ENCODE measurements at places on chromosomes 2 and 18.

DNA sequence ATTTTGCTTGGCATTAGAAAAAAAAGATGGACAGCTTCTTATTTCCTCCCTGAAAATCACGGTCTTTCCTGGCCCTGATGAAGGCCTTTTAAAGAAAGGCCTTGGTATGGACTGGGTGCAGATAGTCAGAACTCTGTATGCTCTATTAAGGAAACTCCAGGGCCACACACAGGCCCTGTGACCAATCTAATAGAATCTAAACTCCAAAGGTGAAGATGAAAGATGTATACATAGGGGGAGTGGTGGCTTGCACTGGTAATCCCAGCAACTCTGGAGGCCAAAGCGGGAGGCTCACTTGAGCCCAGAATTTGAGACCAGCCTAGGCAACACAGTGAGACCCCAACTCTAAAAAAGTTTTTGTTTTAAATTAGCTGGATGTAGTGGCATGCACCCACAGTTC lies 37.3 kb downstream of the OXER1 start:
- no peak for DNase-seq

DNA sequence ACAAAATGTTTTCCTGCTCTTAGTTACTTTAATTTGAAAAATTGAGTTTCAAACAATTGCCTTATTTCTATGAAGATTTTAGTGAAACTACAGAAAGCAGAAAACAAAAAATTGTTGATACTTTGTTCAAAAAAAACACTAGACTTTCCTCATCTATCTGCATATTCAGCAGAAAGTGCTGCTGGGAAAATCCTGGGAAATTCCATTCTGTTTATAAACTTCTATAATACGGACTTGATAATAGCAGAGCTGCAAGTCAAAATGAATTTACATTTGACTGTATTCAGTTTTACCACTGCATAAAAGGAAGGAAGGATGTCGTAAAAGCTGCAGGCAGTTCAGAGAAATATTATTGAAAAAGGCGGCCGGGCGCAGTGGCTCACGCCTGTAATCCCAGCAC lies 24.9 kb upstream of the ERICH2 start:
- DNase-seq: no peak

- DNase-seq: peak; percentile 39
Observed at GRCh38 chr2:147331790-147332419, 512.9 kb upstream of the ACVR2A start.

DNA sequence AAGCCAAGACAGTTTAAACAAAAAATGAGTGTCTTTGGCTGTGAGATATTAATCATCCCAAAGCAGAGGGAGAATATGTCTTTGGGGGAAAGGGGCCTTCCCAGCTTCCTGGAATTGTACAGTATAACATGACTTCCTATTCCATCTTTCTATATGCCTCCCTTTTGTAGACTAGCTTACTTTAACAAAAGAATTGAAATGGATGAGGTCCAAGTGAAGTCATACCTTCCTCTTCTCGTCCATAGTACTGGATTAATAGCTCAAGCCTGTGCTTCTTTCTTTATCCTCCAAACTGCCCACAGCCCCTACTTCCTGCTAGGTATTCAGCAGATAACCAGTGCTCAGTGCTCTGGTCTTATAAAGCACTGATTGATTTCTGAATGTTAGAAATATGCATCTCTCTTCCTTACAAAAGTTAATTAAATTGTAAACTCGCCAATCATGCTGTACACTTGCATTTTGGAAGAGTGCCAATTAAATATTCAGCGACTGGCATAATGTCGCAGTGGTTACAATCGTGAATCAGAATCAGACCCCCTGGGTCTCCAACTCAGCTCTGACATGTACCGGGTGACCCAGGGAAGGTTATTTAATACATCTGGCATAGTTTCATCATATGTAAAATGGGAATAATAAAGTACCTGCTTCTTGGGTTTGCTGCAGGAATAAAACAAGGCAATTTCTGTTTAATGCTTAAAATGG lies 325.1 kb downstream of the RND3 start:
- DNase-seq: no peak

DNA sequence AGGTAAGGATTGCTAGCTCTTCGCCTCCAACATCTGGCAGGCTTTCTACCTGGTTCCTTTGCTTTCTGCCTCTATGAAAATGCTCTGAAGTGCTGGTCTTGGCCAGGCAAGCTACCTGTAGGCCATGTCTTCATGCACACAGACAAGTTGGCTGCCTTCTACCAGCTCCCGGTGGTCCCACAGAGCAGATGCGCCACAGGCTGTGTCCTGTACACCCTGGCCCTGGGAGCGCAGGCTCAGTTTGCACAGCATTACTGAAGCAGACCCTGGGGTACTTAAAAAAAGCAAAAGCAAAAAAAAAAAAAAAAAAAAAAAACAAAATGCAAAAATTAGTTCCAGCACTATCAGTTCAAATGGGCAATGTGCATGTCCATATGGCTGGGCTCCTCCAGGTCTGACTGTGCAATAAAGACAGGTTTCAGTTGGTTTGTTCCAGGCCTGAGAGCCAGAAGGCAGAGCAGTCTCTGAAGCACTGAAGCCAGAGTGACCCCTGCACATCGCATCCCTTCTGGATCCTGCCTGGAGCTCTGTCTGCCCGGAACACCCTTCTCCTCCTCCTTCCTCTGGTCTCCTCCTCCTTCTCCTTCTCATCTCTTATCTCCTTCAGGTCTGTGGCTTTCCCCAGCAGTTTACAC lies 288.0 kb upstream of the REV1 start:
- no peak for DNase-seq

DNA sequence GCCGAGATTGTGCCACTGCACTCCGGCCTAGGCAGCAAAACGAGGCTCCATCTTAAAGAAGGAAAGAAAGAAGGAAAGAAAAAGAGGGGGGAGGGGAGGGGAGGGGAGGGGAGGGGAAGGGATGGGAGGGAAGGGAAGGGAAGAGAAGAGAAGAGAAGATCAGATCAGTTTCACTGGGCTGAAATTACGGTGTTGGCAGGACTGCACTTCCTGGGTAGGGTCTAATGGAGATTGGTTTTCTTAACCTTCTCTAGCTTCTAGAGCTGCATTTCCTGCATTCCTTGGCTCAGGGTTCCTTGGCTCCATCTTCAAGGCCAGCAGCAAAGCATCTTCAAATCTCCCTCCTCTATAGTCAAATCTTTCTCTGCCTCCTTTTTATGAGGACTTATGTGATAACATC lies 349.1 kb upstream of the CRIM1 start:
- no peak for DNase-seq

DNA sequence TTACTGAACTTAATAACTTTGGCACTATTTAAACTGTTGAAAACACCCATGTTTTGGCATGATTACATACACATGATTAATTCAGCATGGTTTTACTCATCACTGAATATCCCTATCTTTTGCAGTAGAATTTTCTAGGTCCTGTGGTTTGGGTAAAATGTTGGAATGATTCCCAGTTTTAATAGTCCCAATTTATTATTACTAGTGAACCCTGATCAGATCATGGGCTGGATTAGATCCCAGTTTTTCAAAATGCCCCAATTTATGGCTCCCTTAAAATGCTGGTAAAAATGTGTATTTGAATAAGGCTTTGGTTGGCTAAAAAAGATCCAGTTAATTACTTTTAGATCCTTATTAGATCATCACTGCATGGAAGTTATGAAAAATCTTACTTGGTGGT lies 273.6 kb upstream of the NRP2 start:
- no peak for DNase-seq

DNA sequence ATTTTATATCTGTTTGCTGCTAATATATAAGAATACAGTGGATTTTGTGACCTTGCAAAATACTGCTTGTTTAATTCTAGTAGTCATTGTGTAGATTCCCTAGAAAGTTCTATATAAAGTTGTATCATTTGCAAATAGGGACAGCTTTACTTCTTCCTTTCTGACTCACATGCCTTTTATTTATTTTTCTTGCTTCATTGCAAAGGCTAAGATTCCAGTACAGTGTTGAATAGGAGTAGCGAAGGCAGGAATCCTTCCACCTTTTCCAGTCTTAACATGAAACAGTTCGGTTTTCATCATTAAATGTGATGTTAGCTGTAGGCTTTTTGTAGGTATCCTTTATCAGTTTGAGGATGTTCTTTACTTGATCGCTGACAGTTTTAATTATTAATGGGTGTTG lies 58.1 kb downstream of the DGKD start:
- no peak for DNase-seq

- DNase-seq: no peak
Observed at GRCh38 chr2:160474319-160474645, 19.3 kb downstream of the RBMS1 start.

DNA sequence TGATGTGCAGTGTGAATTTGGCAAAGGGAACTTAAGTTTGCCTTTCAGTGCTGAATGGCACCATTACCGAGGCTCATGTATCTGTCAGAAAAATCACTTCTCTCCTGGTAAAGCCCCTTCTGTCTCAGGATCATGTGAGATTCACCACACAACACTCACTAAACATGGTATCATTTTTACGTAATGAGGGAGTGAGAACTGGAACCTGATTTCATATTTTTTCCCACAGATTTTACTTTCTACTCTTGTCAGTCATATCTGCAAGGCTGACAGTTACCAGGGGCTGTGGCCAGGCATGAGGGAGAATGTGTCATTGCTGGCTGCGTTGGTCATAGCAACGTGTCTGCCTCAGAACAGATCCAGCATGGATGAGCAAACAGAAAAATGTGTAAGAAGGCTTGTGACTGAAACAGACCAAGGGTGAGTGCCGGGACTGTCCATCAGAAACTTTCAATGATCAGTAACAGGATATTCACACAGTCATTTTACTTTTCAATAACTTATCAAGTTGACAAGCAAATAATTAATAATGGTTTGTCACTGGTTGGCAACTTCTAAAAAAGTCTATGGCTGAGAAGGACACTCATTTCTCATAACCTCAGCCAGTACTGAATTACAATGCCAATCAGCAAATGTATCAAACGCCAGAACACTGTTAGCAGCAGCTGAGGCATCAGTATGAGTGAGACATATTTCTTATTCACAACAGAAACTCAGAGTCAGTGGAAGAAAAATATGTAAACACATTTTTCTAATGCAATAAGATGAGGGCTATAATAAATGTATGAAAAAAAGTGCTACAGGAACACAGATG lies 100.5 kb downstream of the CDC42EP3 start:
- no peak for DNase-seq

GRCh38 chr2:105187531-105187930 lies 54.0 kb upstream of the GPR45 start:
- DNase-seq: no peak

- DNase-seq: no peak
Observed at GRCh38 chr2:72033636-72034035, 114.0 kb downstream of the CYP26B1 start.

GRCh38 chr2:107393516-107393915 lies 433.2 kb upstream of the RGPD4 start:
- no peak for DNase-seq

- no peak for DNase-seq
Observed at GRCh38 chr2:236523249-236523648, 46.4 kb upstream of the ACKR3 start.

GRCh38 chr2:231124838-231125568 lies at the start of gene HTR2B:
TSS of gene HTR2B (minus strand) at chr2:231125042. CDS start at chr2:231123764, 1,278 bp downstream.
- DNase-seq: no peak

- no peak for DNase-seq
Observed at GRCh38 chr2:133054297-133054696, 384.3 kb upstream of the LYPD1 start.

- DNase-seq: no peak
Observed at GRCh38 chr18:24810561-24811305, 350.3 kb downstream of the HRH4 start.

GRCh38 chr18:73711256-73711655 lies 436.4 kb downstream of the FBXO15 start:
- no peak for DNase-seq

All from activated T-cell treated with anti-CD3 and anti-CD28 coated beads for 1 hour (primary cell).